ENCODE measurements at places on chromosomes 7 and 10.
A peak's percentile ranks its signal among the peaks of the same experiment; 100 is the strongest.

GRCh38 chr10:133010095-133010842 lies 67.9 kb upstream of the CFAP46 start:
- DNase-seq, result no peak

- no peak for DNase-seq
Measured at GRCh38 chr7:131524115-131524514, 32.3 kb downstream of the PODXL start.

DNA sequence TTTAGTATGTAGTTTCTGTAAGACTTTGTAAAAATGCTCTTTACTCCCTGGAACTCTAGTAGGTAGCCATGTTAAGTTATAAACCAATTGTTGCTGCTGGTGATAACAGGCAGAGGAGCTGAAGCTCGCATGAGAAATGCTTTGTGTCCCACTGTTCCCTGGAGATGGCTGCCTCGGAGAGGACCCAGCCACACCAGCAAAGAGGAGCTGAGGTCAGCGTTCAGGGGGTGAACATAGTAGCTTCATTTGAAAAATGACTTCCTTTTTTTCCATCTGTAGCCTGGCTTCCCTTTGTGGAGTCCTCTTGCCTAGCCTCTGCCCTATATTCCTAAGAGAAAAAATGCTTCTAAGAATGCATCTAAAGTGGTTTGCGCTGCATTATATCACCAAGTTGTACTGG lies 20.3 kb downstream of the CELF2 start:
- DNase-seq, result no peak

- no peak for DNase-seq
Measured at GRCh38 chr7:14209896-14210484, 220.5 kb upstream of the ETV1 start.

DNA sequence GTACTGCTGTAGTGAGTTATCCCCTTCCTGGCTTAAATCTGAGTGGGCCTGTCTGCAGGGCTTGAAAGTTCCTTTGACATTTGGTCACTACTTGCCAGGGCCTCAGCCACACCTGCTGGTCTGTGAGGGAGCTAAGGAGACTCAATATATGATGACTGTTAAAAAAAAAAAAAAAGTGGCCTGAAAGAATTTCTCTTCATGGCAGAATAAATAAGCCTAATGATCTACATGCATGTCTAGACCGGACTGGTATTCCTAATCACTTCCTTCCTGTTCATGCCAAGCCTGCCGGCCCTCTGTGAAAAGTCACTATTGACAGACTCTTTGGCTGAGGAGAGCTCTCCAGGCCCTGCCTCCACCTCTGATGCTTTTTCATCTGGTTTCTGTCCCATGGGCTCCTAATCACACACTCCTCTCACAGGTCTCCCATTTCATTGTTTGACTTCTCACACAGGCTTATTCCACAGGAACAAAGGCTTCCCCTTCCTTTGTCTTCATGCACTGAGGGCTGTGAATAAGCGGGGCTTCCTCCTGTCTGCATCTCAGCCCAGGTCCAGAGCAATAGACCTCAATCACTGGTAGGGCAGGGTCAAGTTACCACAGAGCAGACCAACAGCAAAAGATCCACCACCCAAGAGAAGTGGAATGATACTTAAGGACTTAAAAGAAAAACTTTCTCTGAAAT lies 99.1 kb upstream of the SEC61G start:
- no peak for DNase-seq

DNA sequence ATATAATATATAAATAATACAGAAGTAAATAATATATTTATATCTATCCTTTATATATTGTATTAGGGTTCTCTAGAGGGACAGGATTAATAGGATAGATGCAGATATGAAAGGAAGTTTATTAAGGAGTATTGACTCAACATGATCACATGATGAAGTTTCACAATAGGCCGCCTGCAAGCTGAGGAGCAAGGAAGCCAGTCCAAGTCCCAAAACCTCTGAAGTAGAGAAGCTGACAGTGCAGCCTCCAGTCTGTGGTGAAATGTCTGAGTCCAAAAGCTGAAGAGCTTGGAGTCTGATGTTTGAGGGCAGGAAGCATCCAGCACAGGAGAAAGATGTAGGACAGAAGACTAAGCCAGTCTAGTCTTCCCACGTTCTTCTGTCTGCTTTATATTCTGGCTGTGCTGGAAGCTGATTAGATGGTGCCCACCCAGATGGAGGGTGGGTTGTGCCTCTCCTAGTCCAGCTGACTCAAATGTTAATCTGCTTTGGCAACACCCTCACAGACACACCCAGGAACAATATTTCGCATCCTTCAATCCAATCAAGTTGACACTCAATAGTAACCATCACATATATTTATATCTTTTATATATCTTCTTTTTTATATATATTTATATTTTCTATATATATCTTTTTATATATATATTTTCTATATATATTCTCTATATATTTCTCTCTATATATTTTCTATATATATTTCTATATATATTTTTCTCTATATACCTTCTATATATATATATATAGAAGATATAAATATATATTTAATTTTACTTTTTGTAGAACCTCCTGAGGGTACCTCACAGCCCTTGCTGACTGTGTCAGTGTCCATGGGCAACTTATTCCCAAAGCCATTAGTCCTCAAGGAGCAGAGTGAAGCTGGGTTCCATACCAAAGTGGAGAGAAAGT lies 24.6 kb upstream of the AKR1B10 start:
- DNase-seq, result no peak

DNA sequence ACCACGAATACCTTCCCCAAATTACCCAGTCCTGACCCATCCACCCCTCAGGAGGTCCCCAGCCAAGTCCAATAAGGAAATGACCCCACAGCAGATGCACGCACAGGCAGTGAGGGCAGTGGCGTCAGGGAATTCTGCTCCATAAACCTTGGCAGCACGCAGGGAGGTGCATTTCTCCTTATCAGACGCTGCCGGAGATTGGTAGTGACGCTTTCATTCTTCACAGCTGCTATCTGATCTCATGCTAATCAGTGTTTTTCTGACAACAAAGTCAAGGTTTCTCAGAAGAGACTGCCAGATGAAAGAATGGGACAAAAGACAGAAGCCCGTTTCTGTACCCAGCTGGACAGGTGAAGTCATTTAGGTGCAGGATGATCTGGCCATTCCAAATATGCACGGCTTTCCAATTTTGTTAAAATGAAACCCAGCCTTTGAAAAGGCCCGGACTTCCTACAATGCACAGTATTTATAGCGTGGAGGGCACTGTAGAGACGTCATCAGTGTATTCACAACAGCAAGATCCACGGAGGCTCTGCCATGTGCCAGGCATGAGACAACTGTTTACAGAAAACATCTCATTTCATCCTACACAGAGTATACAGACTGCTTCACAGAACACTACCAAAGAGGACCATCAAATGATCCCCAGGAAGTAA lies 35.3 kb downstream of the DIP2C start:
- no peak for DNase-seq

DNA sequence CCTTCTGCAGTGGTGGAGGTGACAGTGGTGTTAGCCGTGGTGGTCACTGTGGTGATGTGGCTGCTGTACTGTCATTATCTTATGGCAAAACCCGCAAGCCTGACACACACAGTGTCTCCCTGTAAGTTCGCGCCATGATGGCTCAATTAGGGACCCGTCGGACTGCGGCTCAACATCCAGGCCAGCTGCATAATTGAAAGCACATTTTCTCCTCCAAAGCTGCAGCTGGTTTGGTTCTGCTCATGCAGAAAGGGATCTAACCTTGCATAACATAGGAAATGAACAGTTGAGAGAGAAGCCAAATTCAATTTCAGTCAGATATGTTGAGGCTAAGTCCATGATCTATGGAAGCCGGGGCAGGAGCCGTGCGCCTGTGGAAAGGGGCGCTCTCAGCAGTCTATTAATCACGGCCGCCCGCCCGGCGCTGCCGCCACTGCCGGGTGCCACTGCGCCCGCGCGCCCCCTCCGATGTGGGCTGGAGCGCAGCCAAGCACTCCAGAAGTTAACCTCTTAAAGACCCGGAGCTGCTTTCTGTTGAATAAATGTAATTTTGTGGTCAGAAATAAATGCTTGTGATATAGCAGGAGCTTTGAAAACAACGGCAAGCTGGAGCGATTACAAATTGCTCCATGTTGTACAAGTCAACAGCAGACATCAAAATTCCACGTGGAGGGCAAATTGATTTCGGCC lies 227.7 kb downstream of the CUX1 start:
- DNase-seq, result no peak

- no peak for DNase-seq
Measured at GRCh38 chr7:150384406-150385301, 5.5 kb downstream of the ZNF775 start.

- no peak for DNase-seq
Measured at GRCh38 chr7:130939321-130940095, 205.5 kb upstream of the KLF14 start.

DNA sequence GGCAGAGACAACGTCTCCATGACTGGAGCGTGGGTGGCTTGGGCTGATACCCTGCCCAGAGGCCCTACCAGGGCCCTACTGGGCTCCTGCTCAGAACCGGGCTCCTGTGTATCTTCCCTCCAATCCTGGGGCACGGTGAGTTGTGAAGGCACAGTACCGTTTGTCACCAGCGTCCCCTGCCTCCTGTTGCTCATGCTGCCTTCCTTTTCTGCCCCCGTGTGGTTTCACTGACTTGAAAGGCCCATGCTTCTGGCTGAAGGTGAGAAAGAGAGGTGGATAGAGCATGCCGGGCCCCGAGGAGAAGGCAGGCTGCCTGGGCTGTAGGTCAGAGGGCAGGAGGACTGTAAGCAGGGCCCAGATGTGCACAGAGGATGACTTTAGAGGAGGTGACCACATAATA lies 9.1 kb upstream of the DMBT1 start:
- DNase-seq, result peak; percentile 47

- DNase-seq, result no peak
Measured at GRCh38 chr10:86060386-86061277, 306.0 kb downstream of the GRID1 start.

DNA sequence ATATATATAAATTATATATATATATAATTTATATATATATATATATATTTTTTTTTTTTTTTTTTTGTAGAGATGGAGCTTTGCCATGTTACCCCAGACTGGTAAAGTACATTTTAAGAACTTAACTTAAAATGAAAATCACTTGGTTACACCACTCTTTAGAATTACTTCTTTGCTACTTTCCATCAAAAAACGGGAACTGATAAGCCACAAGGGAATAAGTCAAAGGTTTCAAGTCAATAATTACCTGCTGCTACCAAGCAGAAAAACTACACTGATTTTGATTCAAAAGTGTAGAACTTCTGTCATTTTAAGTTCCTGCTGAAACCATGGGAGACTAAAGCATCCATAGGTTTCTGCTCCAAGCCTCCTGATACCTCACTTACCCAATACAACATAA lies 12.2 kb downstream of the PPA1 start:
- no peak for DNase-seq

GRCh38 chr7:18786796-18787195 lies 291.2 kb downstream of the HDAC9 start:
- DNase-seq, result no peak

- DNase-seq, result no peak
Measured at GRCh38 chr7:31464601-31465000, 49.3 kb upstream of the ITPRID1 start.

DNA sequence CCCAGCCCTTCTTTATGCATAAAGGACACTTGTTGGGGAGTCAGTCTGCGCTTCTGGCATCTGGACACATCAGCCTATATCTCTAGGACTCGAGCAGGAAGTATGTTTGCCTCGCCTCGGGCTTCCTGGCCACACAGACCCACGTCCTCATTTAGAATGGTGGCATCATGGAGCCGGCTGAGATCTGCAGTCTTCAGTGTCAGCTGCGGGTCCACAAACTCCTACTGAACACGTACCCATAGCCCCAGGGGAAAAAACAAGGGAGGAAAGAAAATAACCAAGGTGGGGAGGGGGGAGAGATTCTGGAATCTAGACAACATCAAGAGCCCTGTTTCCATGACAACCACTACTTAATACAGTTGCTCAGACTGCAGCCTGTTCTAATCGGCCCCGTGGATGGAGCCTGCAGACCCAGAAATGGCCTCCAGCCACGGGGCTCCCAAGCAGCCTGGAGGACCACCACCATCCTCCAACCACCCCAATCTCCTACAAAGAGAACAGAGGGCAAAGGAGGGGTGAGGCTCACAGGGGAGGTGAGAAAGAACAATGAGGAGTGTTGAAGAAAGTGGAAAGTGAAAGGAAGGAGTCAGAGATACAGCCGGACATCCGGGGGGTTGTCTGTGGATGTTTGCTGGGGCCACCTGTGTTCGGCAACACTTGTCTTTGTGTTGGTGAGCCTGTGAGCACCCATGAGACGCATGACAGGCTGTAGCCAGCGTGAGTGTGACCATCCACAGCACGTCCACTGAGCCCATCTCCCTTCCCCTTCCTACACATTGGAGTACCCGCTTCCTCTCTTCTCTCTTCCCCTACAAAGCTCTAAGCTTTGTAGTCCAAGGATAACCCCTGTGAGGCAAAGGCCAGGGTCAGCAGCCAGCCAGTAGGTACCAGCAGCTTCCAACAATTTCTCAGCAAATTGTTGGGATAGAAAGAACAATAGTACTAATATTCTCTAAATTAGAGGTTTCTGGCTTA lies 141.0 kb downstream of the PLXNA4 start:
- DNase-seq, result peak; percentile 21

- DNase-seq, result peak; percentile 14
Measured at GRCh38 chr7:42227936-42228591, 8.9 kb downstream of the GLI3 start.

- DNase-seq, result no peak
Measured at GRCh38 chr10:77498829-77499228, 138.8 kb downstream of the KCNMA1 start.

DNA sequence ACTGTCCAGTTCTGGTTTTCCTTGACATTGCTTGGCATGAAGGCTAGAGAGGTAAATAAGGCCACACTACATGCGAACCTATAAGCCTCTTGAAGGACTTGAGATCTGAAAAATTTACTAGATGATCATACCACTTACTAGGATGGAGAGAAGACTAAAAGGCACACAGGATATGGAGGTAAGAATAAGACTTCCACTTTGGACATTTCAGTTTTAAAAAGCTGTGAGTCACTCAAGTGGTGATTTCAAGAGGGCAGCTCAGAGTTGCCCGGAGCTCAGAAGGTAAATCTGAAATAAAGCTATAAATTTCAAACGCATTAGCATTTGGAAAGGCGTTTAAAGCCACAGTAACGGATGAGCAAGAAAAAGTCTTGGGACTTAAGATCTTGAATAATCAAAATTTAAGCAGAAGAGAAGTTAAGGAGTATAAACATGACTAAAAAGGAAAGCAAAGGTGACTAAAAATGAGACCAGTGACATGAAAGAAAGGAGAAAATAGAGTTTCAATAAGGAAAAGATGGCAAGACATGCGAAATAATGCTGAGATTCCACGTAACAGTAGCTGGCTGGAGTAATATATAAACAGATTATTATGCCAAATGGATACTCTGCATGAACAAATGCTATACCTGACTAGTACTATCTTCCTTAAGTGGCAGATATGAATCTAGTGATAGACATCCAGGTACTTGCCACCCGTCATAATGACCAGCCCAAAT lies 68.3 kb downstream of the SNX13 start:
- DNase-seq, result no peak

DNA sequence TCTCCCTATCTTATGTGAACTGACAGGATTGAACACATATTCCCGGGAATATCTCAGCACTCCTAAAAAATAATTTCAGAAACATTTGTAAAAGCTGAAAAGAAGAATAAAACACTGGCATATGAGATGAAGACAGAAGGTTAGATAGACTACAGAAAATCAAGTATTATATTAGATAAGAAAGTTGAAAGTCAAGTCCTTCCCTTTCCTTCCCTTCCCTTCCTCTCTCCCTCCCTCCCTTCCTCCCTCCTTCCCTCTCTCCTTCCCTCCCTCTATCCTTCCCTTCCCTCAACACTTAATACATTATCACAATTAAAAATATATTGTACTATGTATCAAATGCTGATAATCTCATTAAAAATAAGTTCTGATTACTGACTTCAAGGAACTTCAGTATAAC lies 122.5 kb downstream of the CTNNA3 start:
- no peak for DNase-seq

- DNase-seq, result no peak
Measured at GRCh38 chr10:8073691-8074416, 19.4 kb downstream of the GATA3 start.

All from CD4-positive, alpha-beta T cell (primary cell).